Stomach (tissue), 19 donors: ENCODE measurements at places on chromosomes 2 and 18. TPM values are rescaled to one million over a fixed set of nuclear protein-coding genes. Genes with fewer than 3 reads are reported as not detected.
A peak's percentile ranks its signal among the peaks of the same experiment; 100 is the strongest.

Gene GREB1L
- 0.87 TPM for total RNA-seq

GRCh38 chr2:24435391-24436316 is 55.4 kb upstream of the NCOA1 start:
- H3K27ac ChIP-seq, result peak overlapping the region; percentile 72
- no peaks in the 10 kb centered on the region for H3K36me3 ChIP-seq
- no peak overlapping the region for H3K4me3 ChIP-seq
- H3K4me1 ChIP-seq, result peaks cover 21% of the 10 kb centered on the region
- DNase-seq, result peak; percentile 64

DNA sequence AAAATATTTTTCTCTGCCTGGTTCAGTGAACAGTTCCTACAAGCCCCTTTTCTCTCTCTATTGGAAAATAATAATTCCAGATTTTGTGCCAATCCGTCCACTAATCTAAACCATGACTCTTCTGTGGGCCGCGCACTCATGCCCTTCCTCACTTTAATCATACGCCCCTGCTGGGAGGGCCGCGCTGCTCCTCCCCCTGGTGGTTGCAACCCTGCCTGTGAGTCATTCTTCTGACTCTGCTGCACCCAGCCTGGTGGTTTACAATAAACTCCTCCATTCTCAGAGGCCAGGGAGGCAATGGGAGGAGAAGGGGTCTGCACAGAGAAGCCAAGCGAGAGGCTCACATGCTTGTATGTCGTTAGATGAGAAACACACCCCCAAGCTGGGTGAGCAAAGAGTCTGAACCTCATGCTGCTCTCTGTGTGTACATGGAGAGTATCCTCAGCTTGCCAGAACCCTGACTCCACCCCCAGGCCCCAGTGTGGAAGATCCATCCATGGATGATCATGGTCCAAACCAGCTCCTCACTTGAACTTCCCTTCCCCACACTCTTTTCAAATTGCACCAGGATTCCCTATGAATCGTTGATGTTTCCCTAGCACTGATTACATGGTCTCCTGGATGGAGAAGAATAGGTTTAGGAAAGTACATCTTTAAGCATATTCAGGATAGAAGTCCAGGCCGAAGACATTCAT is 228.9 kb downstream of the ANKRD30B start:
- H3K27me3 ChIP-seq, result no peaks in the 10 kb centered on the region
- no peaks in the 10 kb centered on the region for H3K4me1 ChIP-seq
- no peaks in the 10 kb centered on the region for H3K36me3 ChIP-seq
- no peak for DNase-seq
- H3K4me3 ChIP-seq, result no peak overlapping the region

DNA sequence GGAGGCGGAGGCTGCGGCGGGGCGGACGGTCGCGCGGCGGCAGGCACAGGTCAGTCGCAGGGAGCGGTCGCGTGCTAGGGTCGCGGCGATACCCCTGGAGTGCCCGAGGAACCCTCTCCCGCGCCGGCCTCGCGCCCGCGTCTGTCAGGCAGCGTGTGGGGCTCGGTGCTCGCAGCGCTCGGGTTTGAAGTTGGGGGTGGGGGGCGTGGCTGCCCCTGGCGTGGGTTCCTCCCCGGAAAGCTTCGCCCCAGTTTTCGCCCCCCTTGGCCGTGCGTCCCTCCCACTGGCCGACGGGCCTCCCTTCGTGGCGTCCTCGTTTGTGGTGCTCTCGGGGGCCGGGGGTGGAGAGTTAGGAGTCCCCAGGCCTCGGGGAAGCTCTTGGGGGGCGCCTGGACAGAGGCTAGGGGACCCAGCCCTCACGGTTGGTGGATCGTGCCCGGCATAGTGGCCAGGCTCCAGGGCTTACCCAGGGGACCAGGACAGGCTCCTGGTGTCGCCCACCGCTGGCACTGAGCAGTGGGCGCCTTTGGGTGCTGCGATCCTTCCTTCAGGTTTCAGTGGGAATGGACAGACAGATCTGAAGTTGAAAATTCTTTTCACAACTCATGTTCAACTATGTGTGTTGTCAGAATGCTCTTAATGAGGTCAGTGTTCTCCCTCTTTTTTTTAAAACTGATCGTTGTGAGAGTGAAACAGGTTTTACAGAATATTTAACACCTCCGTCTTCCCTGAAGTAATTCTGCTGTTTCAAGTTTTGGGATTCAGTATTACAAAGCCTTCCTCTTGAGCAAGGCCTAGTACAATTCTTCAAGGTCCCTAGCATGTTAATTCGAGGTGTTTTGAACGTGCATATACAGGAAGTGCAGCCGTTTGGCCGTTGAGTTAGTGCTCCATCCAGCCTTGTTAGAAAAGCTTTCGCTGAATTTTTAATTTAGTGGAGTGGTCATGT is 604 bp downstream of the RALBP1 start:
- H3K4me1 ChIP-seq, result peaks cover 9% of the 10 kb centered on the region
- peak overlapping the region; percentile 90 for H3K27ac ChIP-seq
- no peaks in the 10 kb centered on the region for H3K27me3 ChIP-seq
- peaks cover 23% of the 10 kb centered on the region for H3K36me3 ChIP-seq

- H3K27me3 ChIP-seq, result no peaks in the 10 kb centered on the region
- no peaks in the 10 kb centered on the region for H3K36me3 ChIP-seq
- H3K4me3 ChIP-seq, result no peak overlapping the region
These were observed 14.6 kb upstream of the NT5DC4 start for GRCh38 chr2:112706170-112706664.

DNA sequence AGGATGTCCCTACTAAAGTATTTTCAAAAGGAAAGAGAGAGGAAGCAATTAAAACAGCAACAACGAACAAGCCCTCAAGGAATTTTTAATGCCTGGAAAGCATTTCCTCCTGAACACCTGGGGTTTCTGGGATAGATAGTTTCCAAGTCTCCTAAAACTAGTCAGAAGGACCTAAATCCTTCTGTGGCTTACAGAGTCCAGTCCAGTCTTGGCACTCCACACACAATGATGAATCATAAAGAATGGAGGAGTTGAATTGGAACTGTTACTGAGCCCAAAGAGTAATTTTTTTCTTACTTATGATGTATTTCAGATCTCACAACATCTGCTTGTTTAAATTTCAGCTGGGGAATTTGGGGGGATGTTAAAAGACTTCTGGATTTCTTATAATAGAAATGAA is 144.6 kb upstream of the SETBP1 start:
- H3K27me3 ChIP-seq, result no peaks in the 10 kb centered on the region
- DNase-seq, result no peak
- no peaks in the 10 kb centered on the region for H3K36me3 ChIP-seq
- no peak overlapping the region for H3K27ac ChIP-seq
- peaks cover 5% of the 10 kb centered on the region for H3K4me1 ChIP-seq
- no peak overlapping the region for H3K4me3 ChIP-seq
